ENCODE measurements at places on chromosomes 3 and 15.

DNA sequence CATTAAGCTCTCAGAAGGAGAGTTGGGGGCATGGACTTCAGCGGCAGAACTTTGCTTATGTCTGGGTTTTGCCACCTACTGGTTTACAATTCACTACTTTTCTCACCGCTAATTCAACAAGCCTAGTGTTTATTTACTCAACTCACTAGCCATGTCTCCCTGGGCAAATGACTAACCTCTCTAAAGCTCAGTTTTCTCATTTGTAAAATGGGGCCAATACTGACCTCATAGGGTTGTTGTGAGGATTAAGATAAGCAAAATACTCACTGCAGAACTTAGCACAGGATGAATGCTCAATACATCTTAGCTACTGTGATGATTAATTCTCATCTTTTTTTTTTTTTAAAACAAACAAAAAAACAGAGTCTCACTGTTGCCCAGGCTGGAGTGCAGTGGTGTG lies 106.3 kb downstream of the CADPS start:
- DNase-seq: no peak

DNA sequence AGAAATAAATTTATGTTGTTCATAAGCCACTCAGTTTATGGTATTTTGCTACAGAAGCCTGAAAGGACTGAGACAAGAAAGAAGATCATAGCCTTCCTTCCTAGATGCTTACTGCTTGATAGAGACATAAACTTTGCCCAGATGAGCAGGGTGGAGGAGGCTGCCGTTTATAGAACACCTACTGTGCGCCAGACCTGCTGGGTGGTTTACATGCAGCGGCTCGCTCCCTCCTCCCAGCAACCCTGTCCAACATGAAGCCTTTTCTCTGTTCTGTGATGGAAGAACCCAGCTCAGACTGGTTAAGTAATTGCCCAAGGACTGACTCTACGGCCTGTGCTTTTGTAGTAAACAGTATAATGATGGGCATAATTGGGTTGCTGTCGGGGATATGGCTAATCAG lies 37.0 kb downstream of the CORO2B start:
- no peak for DNase-seq

DNA sequence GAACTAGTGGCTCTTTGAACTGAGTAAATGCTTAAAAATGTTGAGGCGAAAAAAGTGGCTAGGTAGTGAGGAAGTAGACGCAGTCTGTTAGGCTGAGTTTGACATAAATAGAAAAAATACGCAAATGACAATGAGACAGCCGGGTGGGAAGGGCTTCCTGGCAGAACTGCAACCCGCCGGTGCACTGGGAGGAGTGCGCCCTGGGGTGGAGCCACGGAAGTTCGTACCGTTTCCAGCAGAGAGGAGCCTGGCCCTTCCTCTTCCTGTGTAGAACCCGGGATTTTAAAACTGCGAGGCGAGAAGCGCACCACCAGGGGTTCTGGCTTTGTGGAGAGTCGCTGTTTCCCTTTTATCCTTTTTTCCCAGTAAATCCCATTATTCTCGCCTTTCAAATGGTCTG lies 602.6 kb downstream of the PYDC2 start:
- peak; percentile 1 for DNase-seq

- no peak for DNase-seq
Measured at GRCh38 chr3:27939940-27940339, 217.8 kb upstream of the EOMES start.

DNA sequence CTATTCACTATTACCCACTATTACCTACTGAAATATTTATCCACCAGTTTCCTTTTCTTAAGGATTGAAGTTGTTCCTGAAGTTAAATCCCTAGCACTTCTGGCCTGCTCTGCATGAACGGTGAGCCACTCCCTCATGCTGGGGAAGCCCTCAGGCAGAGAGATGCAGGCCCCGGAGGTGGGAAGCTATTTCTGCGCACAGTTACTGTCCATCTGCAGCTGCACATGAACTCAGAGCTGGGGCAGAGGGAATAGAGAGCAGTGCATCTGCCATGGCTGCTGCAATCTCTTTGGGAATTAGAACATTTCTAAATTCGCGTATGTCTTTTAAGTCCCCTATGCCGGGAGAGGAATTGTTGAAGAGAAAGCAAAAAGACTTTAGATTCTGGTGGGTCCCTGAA lies 6.3 kb upstream of the GALNT15 start:
- no peak for DNase-seq

DNA sequence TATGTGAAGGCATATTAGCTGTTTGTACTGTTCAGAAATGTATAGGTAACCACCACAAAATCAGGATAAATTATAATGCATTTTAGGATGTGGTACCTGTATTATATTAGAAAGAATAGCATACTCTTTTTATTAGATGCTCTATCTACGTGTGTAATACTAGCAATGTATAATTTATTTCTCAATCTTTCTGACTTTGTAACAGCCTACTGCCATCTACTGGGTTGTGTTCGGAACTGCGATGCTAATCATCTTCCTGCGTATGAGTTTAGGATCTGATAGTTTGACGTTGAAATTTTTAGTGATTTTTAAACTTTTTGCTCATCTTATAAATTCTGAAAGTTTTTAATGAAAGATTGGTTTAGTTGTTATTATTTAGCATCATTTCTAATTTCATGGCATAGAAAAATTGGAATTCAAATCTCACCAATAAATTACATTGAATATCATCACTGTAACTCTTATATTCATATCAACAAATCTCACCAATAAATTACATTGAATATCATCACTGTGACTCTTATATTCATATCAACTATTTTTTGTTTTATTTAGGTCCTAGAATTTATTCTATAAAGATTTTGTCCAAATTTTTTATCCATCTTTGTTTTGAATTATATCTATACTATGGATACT lies 322.7 kb upstream of the ZNF717 start:
- DNase-seq: no peak
